ENCODE measurements at places on chromosomes 2 and 18.

- no peak for DNase-seq
Observed at GRCh38 chr2:630451-631320, 46.5 kb downstream of the TMEM18 start.

DNA sequence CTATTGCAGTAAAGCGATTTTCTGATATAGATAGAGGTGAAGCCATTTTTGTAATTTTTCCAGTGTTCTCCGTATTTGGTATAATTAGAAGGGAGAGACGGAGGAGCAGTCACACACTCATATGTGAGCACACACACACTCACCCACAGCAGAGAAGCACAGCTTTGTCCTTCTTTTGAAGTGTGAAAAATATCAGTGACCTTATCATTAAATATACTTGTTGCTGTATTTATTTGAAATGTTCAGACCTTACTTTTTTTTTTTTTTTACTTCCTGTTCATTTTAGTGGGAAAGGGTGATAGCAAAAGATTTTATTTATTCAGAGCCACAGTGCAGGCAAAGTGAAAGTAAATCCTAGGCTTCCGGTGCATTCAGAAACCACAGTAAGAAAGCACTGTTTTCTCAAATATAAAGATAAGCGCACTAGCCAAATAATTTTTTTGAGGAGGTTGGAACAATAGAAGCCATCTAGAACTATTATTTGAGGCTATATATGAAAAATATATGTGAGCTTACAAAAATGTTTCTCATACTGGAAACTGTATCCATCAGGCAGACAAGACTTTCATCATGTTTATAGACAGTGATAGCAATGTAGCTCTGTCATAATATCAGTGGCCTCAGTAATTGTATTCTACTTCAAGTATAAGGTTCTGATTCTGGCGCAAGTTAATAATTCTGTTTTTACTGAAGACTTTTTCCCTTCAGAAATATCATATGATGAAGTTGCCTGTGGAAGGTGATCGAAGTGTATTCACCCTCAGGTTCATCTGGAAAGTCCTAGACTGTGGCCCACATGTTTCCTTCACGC lies 37.2 kb downstream of the TSHZ1 start:
- no peak for DNase-seq

DNA sequence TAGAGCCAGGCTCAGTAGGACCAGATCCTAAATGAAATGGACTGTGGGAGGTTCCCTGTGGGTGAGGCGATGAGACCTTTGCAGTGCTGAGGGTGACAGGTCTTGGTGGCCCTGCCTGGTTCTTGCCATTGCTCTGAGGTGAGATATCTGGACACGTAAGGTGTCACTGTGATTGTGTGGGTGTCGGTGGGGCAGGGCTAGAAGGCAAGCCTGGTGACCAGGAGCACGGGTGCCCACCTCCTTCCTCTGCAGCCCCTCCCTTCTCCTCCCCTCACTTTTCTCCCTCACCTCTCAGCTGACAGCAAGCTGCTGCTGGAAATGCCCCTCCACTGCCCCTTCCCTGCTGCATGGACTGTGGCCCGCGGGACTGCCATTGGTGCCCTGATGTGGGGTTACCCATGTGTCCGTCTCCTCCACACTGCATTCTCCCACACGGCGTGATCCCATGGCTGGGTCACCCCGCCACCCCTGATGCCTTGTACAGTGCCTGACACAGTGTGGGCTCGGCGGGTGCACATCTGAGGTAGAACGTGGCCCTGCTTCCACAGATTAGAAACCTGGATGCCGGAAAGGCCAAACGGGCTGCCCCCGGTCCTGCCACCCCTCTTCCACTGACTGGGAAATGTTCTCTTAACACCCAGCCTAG lies 55.6 kb upstream of the FOSL2 start:
- no peak for DNase-seq

- no peak for DNase-seq
Observed at GRCh38 chr2:16671760-16672159, 6.1 kb upstream of the CYRIA start.

GRCh38 chr2:40325116-40325515 lies 126.8 kb downstream of the SLC8A1 start:
- no peak for DNase-seq

- no peak for DNase-seq
Observed at GRCh38 chr2:236095504-236095903, 72.7 kb downstream of the GBX2 start.

GRCh38 chr18:52730972-52731619 lies 391.1 kb downstream of the DCC start:
- DNase-seq, result no peak

- no peak for DNase-seq
Observed at GRCh38 chr2:20747317-20747716, 75.6 kb downstream of the LDAH start.

GRCh38 chr2:197307236-197307932 lies 3.2 kb downstream of the ANKRD44 start:
- no peak for DNase-seq

GRCh38 chr2:151305129-151305691 lies 15.7 kb upstream of the NMI start:
- no peak for DNase-seq

DNA sequence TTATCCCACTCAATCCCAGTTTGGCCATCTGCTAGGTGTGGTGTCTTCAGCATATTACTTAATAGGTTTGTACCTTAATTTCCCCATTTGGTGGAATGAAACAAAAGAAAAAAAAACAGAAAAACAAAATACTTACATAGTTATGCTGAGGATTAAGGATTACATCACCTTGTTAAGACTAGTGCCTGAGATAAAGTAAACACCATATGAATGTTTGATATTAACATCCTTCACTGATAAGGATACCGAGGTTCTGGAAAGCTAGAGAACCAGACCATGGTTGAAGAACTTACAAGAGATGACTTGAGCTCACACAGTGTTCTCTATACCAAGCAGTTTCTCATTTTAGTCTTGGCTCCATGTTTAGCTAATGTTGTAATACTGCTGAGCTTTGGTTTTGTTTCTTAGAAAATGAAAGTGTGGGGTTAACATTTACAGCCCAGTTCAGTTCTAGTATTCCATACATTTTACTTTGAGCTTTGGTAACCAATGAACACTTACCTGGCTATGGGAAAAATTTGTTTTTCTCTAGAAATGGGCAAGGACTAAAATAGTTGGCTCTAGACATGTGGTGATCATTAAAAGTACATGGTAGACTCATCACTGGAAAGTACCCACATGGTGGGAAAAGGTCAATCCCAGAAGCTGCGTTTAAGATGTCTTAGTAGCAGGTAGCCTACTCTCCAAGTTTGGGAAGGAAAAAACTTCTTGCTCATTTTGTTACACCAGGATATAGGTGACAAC lies 5.8 kb upstream of the GPD2 start:
- DNase-seq, result no peak

DNA sequence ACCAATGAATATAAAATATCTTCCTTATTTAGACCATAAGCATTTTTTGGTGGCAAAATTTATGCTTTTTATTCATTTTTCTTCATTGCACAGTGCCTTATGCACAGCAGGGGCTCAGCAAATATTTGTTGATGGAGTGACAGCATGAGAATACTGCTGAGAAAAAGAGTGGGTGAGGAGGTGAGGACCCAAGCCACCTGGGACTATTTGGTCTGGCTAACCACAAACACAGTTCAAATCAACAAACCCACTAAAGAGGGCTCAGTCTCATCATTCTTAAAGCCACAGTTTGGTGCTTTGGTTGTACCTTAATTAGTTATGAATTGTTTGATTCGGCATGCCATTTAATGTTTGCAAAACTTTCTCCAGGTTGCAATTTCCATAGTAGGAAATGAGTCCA lies 183.5 kb upstream of the ZNF521 start:
- no peak for DNase-seq

GRCh38 chr2:76625101-76625500 lies 897.1 kb downstream of the LRRTM4 start:
- DNase-seq, result no peak

GRCh38 chr2:99670768-99671734 lies 181.2 kb upstream of the REV1 start:
- DNase-seq, result no peak

DNA sequence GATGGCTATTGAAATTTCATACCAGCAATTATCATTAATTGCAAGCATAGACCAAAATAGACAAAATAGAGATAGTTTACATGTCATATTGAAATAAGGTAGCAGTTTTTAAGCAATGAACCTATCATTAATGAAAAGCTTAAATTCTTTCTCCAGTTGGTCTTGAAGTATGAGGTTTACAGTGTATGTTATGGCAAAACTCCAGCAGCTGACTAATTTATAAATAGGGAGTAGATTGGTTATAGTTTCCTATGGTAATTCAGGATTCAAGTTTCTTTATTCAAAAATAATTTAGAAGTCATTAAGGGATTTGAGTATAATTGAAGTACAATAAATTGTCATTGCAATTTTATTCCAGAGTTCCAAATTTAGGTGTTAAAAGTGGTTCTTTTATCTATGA lies 69.6 kb upstream of the COL5A2 start:
- no peak for DNase-seq

DNA sequence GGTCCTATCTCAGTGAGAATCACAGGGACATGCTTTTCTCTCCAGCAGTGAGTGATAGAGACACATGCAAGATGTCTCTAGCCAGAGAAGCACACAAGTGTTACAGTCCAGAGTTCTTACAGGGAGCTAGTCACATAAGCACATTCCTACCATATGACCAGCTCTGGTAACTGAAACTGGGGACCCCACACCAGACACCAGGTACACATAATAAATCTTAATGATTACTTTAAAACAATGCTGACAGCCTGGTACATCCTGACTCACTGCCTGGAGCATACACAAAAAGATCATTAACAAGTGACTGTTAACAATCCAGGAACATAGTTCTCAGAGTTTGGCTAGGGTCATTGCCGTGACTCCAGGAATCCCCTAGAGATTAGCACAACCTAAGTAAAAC lies 53.6 kb downstream of the GALNT1 start:
- DNase-seq, result no peak

GRCh38 chr2:22536133-22536532 lies 848.8 kb upstream of the KLHL29 start:
- DNase-seq, result no peak

All from colonic mucosa (tissue), 4 donors.